ENCODE measurements at places on chromosomes 1 and 21. TPM values are rescaled to one million over a fixed set of nuclear protein-coding genes. Genes with fewer than 3 reads are reported as not detected.

GRCh38 chr1:155253797-155254196 lies 1.5 kb downstream of the ENTREP3 start:
- DNase-seq, result no peak

GRCh38 chr1:169676001-169676400 lies 35.4 kb downstream of the SELL start:
- no peak for DNase-seq

DNA sequence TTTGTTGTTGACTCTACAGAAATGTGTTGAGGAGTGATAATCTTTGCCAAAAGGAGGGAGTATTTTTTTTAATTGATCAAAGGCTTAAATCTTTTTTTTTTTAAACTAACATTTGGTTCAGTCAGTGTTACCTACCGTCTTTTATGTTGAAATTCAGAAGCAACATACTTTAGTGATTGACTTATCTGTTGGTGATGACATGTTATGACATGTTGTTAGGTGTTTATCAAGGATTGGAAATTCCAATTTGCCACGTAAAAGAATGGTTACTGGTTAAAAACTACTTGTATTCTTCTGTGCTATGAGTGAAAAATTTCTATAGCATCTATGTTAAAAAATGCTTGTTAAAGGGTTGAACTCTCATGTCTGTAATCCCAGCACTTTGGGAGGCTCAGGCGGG lies 61.2 kb downstream of the DNM3 start:
- no peak for DNase-seq

The ATP5PF gene
- polyA plus RNA-seq, result 231 TPM

The BSND gene
- 4.1 TPM for polyA plus RNA-seq
